ENCODE measurements at places on chromosomes 2 and 18. TPM values are rescaled to one million over a fixed set of nuclear protein-coding genes. Genes with fewer than 3 reads are reported as not detected.

GRCh38 chr2:65636813-65637483 lies 204.5 kb upstream of the SPRED2 start:
- no peak for DNase-seq

- no peak for DNase-seq
These were observed 514.7 kb upstream of the CDH7 start for GRCh38 chr18:65235966-65236624.

DNA sequence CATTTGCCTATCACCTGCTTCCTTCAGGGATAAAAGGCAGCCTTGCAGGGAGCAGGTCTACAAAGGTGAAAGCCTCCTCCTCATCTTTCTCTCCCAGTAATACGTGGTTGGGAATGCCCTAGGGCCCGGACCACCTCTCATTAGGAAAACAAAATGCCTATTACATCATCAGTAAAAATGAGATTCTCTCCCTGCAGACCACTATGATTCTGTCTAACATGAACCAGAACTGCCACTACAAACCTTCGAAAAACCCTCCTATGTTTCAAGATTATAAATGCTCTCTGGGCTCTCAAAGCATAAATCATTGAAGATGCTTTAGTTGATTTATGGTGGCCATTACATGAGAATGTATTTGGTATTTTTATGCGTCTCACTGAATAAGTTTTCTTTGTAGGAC lies 108.4 kb upstream of the ARL5A start:
- DNase-seq = no peak

DNA sequence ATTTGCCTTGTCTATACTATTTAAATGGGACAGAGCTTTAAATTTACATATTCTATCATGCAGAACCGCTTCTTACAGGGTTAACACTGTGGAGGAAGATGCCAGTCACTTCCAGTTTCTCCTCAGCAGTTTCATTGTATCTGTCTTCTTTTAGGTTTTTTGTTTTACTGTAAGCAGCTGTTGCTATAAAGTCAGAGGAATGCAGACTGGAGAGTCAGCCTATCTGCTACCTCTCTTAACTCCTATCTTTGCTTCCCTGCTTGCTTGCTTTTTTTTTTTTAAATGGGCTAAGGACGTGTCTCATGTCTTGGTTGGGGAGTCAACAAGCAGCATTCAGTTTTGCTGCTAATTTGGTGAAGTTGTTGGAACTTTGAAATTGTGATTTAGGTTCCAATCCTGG lies 8.9 kb downstream of the EPC2 start:
- DNase-seq = no peak

DNA sequence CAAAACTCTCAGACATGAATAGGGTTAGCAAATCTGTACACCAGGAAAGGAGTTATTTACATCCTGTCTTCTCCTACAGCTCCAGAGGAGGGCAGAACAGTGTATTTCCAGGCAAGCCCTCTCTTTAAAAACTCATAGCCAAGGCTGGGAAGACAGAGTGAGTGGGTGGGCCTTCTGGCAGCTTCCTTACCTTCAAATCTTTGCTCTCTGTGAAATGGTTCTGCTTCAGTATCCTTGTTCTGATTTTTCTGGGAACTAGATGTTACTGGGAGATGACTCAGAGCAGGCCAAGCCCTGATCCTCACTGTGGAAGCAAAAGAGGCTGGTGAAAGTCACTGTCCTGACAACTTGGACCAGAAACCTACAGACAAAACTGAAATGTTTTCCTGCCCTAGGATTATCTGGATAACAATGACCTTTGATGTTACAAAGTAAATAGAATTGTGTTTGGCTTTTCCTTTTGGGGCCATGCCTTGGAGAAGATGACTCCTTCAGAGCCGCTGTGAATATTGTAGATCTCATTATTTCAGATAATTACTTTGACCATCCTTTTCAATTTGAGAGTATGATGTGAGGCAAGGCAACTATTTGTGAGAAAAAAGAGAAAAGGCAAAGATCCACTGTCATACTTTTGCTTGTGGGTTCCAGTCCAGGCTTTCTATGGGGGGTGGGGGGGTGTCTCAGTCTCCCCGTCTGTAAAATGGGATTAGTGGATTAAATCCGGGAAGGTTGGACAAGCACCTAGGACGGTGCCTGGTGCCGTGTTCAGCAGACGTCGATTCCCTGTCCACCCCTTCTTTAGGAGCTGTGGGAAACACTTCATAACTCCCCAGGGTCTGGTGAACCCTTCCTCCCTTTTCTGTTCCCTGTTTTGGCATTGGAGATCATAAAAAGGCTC lies 644 bp upstream of the QPCT start:
- DNase-seq = peak; percentile 66

DNA sequence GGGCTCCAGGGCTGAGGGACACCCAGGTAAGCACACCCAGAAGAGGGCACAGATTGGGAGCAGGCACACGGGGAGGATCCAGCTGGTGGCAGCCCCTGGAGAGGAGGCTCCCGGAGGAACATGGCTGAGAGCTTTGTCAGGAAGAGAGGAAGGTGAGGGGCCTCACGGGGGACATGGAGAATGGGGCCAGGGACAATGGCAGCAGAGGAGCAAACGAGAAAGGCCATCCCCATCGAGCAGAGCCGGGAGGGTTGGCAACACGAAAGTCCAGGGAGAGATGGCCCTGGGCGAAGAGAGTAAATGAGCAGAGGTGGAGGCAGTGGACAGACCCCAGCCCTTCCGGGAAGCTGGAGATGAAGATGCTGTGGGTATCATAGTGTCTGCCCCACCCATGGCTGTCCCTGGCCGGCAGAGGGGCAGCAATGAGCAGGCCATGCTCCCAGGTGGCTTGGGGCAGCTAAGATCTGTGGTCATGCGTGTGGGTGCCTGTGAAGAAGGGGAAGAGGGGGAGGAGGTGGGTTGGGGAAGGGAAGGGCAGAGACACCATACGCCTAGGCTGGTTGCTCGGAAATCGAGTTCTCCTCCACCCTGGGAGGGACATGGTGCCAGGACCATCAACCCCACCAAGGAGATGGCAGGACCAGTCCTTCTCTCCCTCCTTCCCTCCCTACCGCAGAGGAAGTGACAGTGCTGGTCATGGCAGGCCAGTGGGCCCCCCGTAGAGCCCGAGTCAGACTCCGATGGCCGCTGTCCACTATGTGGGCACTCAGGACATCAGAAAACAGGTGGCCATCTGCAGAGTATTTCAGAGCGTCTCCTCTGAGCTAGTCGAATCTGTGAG lies 191.7 kb downstream of the NDUFA10 start:
- DNase-seq = peak; percentile 10

DNA sequence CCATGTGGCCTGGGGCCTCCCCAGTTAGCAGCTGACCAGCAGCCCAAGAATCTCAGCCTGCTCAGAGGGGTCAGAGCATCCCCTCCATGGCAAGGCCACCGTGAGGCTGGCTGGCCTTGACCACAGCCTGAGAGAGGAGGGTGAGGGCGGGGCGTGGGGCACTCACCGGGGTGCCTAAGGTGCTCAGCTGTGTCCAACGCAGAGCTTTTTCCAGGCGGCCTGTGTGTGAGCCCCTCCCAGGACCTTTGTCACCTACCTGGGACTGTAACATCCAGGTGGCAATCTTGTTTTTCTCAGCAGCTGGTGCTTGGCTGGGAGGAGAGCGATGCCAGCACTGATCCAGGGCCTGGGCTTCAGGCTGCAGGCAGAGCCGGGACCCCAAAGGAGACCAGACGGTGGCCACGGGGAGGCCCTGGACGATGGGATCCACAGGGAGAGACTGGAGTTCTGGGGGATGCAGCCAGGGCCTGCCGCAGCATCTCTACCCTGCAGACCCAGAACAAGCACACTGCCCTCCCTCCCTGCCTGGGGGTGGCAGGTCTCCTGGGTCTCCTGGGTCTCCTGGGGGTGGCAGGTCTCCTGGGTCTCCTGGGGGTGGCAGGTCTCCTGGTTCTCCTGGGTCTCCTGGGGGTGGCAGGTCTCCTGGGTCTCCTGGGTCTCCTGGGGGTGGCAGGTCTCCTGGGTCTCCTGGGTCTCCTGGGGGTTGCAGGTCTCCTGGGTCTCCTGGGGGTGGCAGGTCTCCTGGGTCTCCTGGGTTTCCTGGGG lies 12.3 kb downstream of the SNED1 start:
- DNase-seq = no peak

- no peak for DNase-seq
These were observed 137.8 kb upstream of the GATA6 start for GRCh38 chr18:22031611-22032010.

DNA sequence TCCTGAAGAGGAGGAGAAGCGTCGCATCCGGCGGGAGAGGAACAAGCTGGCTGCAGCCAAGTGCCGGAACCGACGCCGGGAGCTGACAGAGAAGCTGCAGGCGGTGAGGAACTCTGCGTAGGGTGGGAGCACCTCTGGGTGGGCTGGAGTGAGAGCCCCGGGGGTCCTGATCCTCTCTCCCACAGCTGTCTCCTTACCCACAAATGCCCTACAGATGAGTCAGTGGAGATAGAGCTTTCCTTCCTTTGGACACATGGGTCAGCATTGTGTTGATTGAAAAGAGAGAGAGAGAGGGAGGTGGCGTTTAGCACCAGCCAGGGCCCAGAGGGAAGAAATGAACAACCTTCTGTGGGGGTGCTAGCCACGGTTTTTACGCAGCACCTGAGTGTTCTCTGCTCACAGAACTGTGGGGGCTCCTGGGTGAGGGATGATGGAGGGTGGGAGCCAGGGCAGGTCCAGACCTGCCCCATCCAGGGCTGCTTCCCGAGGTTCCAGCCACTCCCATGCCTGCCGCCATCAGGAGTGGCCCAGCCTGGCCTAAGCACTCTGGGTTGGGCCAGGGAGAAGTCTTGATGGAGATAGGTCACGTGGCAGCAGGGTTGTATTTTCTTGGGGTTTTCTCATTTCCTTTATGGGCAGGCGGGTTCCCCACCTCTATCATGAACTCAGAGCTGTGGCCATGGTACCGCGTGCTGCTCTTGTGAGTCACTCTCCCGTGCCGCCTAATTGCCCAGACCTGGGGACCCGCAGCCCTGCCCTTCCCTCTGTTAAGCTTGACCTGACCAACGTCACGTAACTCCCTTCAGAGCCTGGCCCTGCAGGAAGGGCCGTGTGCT lies 16.3 kb downstream of the FOSL2 start:
- DNase-seq = no peak

- no peak for DNase-seq
These were observed 19.2 kb downstream of the RALB start for GRCh38 chr2:120271711-120272379.

- no peak for DNase-seq
These were observed 31.7 kb downstream of the UBE2F start for GRCh38 chr2:237998530-237998929.

DNA sequence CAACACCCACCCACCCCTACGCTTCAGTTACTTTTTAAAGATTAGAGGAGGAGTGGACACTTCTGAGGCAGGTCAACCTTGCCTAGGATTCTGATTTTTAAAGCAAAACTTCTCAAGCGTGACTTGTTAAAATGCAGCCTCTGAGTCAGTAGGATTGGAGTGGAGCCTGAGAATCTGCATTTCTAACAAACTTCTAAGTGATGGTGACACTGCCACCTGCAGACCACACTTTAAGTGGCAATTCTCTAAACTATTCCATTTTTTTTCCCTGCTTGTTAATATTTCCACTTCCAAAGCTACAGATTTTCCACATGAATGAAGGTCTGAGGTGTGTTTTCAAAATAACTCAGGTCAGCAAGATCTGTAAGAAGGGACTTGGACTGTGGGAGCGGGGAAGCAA lies 171.1 kb upstream of the CCDC150 start:
- DNase-seq = no peak

- no peak for DNase-seq
These were observed 29.4 kb upstream of the EDAR start for GRCh38 chr2:109018452-109018851.

DNA sequence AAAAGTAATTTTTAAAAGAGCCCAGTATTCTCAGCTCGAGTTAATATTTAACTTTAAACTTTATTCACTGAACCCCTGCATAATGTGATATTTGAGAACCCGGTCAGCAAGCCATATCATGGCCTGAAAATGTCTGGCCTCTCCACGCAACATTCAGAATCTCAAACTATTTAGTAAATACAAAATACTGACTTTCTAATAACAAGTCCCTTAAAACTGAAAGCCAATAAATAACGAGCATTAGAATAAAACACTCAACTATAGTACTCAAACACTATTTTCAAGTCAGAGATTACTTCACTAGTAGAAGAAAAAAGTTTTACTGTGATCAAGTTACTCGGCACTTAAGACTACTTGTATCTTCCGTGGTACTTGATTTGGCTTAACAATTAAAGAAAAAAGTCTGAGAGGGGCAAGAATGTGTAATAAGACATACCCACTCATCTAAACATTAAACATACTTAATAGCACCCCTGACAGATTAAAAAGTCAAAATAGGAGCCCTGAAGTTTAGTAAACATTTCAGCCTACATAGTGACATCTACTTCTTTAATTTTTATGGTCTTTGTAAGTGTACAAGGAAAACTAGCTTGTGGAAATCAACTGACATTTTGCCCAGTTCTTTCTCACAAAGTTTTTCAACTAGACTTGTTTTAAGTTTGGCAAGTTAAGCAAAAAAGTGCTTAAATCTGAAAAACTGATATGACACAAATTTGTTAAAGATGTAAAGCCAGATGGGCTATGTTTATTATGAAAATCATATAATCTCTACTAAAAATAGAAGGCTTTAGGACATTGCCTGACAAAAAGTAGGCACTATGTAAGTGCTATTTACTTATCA lies 38.2 kb downstream of the RTN4 start:
- DNase-seq = no peak

GRCh38 chr2:21277068-21278056 lies 153.6 kb downstream of the TDRD15 start:
- DNase-seq = no peak

- DNase-seq = peak; percentile 98
These were observed at the start of gene SNED1 for GRCh38 chr2:240997856-240998705. Gene SNED1, plus strand, starts transcription at chr2:240998618. Its CDS starts 220 bp downstream, at chr2:240998838.

Gene CHRNG
- total RNA-seq = not detected

Gene RGPD3
- 0.17 TPM for total RNA-seq

Gene MARCHF4
- 0.38 TPM for total RNA-seq

Gene POTEC
- total RNA-seq = not detected

All from H7 (cell line).